ENCODE measurements at places on chromosomes 6 and 20.

- no peak for DNase-seq
These were observed 1729.5 kb downstream of the GRIK2 start for GRCh38 chr6:103122766-103123601.

GRCh38 chr6:9204171-9204570, 768.8 kb upstream of the SLC35B3 start:
- DNase-seq, result no peak

- DNase-seq, result no peak
These were observed 336.9 kb downstream of the KHDRBS2 start for GRCh38 chr6:61949161-61949560.

GRCh38 chr6:16999491-17000436, 102.1 kb upstream of the STMND1 start:
- DNase-seq, result no peak

DNA sequence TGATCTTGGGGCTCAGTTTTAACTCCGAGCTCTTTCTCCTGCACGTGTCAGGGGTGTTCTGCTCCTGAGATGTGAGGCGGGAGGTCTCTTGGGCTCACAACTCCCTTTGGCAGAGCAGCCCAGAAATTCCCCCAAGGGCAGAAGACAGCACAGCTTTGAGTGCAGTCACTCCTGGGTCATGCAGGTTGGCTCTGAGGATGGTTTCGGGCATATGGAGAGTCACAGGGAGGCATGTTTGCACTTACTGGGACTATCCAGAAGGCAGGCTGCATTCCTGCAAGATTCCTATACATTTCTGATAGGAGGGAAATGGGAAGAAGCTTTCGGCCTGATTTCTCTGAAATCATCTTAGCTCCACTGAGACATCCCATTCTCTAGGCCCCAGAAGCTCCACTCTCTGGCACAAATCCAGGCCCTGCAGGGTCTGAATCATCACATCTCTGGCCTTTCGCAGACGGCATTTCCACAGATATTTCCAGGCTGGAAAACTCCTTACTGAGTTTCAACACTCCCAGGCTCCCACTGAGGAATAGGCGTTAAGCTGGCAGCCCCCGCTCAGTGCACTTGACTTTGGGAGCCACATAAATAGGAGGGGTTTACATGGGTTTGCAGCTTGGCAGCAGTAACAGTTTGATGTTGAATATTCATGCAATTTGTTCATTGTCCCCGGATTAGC, 39.7 kb downstream of the AGPAT4 start:
- no peak for DNase-seq

GRCh38 chr20:57638173-57638894, 18.1 kb upstream of the ZBP1 start:
- no peak for DNase-seq

DNA sequence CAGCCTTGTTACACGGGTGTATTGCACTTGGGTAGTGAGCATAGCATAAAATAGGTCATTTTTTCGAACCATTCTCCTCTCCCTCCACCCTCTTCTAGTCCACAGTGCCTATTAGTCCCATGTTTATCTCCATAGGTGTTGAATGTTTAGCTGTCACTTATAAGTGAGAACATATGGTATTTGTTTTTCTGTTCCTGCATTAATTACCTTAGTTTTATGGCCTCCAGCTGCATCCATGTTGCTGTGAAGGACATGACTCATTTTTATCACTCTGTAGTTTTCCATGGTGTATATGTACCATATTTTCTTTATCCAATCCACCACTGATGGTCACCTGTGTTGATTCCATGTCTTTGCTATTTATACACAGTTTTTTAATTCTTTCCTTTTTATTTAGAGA, 889.5 kb downstream of the EYS start:
- DNase-seq, result no peak
